RCC 7860 (cell line): ENCODE measurements at places on chromosomes 16 and 17.

DNA sequence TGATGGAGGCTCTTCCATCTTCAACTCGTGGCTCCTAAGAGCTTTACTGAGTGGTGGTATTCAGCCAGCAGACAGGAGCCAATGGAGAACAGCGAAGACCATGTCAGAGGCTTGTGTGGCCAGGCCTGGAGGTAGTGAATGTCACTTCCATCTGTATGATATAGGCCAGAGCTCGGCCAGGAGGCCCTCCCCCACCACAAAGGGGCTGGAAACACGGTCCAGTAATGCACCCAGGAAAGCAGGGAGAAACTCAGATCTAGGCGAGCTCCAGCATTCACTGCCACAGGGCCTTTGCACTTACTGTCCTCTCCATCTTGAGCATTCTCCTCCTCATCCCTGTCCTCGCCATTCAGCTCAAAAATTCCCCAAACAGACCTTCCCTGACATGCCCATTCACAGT, 555.3 kb upstream of the C16orf82 start:
- DNase-seq, result no peak

- no peak for DNase-seq
Measured at GRCh38 chr16:5186381-5186903, 88.8 kb upstream of the EEF2KMT start.

- no peak for DNase-seq
Measured at GRCh38 chr17:27322690-27323508, 29.0 kb downstream of the WSB1 start.

DNA sequence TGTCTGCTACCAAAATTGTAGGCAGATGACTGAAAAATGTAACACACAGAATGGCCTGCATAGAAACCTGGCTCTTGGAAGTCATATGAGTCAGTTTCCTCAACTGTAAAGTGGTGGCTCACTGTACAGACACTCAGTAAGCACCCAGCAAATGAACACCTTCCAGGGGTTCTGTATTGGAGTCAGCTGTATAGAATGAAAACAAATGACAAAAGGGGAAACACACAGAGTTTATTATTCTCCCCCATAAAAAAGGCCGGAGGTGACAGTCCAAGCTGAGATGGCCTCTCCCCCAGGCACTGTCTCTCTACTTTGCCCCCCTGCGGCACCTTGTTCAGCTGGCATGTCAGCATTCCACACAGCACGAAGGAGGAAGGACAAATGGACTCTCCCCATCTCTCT, 6.2 kb upstream of the MEOX1 start:
- peak; percentile 31 for DNase-seq

DNA sequence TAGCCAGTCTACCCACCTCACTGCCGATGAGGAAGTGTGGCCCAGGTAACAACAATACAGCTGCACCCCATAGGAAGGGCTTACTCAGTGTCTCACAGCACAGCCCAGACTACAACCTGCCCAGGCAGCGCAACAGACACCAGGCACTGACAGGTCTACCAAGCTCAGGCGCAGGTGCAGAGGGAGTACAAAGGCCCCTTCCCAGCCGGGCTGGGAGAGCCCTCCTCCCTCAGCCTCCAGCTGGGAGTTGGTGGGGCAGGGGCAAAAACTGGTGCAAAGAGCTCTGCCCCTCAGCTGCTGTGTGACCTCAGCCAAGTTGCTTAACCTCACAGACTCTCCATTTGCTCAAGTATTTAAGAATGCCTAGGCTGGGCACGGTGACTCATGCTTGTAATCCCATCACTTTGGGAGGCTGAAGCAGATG, 112.6 kb upstream of the LHX1 start:
- DNase-seq, result no peak

- no peak for DNase-seq
Measured at GRCh38 chr16:66144641-66145040, 221.8 kb upstream of the CDH5 start.

DNA sequence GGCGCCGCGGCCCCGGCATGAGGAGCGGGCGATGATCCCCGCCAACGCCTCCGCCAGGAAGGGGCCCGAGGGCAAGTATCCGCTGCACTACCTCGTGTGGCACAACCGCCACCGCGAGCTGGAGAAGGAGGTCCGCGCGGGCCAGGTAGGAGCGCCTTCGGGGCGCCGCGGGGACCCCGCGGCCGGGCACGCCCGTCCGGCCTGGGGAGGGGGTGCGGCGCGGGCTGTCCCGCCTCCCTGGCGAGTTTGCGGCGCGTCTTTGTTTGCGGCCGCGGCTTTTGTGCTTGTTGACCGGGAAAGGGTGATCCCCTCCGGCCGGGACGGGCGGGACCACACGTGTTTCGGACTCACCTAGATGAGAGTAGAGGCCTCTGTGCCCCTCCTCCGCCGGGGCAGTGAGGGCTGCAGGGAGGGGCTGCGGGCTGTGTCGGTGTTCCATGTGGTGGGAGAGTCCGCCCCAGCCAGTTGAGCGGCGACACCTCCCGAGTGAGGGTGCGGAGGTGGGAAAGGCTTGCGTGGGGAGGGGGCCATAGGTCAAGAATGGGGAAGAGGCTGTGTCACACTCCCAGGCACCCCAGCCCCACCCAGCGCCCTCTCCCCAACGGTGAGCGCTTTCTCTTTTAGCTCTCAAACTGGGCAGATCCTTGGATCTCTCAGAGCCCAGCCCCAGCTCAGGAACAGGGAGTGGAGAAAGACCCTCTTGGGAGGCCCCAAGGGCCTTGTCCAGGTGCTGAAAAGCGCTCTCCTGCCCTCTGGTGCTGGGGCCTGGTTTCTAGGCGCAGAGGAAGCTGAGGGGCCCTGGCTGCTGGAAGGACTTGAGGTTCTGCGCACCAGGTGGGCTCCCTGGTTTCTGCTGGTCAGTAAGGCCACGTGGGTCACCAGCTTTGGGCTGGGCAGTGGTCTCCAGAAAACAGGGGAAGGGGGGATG, 923 bp downstream of the ANKRD13B start:
- DNase-seq, result no peak

DNA sequence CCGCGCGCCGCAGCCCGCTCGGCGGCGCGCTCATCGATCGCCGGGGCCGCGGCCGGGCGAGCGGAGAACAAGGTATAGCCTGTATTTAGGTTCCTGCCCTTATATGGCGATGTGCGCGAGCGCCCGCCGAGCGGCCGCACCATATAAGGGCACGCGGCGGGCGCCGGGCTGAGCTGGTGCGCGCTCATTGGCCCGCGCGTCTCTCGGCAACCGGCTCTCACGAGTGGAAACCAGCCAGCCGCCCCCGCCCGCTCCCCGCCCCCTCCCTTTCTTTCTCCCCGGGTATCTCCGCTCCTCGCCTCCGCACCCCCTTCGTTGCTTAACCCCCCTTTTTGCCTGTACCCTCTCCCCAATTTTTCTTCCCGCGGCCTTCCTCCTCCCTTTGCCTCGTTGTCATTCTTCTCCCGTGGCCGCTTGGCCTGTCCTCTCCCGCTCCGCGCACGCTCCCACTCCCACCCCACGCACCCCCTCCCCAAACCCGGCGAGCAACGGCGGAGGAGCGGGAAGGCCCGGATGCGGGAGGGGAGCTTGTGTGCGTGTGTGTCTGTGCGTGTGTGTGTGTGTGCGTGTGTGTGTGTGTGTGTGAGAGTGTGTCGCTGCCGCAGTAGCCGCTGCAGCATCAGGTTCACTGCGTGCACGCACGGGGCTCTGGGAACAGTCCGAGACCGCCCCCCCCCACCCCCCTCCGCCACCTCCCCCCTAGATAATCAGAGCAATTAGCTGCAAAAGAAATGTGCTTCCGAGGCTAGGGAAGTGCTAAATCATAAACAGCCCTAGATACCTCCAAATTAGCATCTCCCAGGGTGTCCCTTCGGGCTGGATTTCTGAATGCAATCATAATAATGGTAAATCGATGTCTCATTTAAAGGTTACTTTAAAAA, 13.5 kb upstream of the CBX8 start:
- peak; percentile 73 for DNase-seq

GRCh38 chr17:46013502-46014165, 14.6 kb downstream of the STH start:
- no peak for DNase-seq
